ENCODE measurements at places on chromosomes 4 and X.

DNA sequence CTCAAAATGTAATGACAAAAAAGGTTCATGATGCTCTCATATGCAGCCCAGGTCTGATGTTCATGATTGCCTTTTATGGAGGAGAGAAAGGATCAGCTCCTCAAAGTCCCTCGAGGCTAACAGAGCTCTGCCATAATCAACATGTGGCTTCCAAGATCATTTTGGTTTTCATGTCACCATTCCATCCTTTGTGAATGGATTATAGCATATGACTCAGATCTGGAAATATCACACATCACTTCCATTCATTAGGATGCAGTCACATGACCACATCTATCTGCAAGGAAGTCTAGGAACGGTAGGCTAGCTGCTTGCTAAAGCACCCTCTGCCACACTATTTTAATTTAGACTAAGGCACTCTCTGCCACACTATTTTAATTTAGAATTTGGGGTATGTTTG is 77.6 kb downstream of the COX18 start:
- DNase-seq = no peak

DNA sequence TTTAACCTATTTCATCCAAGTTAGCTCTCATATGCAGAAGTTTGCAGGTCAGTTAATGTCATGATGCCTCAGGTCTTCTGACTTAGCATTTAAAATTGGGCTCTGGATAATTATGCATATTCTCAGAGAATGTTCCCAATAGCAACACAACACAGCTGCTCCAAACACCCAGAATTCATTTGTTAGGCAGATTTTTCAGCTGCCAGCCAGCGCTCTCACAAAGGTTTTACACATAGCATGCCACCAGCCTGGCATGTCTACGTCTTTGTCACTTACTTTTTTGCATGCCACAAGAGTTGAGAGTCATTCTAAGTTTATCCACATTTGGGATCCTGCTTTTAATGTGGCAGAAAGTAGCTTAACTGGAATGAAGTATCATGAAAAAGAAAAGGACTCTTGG is 84.8 kb downstream of the LIMCH1 start:
- no peak for DNase-seq

DNA sequence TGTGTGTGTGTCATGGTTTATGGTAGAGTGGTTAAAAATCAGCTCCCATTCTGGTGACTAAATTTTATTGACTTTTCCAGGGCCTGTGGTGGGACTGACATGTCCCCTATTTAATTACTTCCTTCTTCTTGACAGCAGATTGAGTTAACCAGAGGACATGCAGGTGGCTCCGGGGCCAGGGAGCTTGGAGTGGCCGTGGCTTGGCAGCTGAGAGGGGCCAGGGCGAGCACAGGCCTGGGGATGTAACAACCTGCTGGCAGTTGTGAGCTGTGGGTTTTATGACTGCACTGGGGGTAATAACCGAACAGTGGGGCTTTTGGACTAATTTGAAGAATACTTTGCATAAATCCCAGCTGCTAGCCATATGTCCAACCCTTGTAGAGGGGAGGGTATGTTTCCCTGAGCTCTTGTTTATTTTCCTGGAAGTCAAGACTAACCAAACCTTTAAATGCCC is 186.0 kb downstream of the MID1IP1 start:
- no peak for DNase-seq

- no peak for DNase-seq
These were observed 93.8 kb downstream of the APBB2 start for GRCh38 chr4:41120297-41121217.

DNA sequence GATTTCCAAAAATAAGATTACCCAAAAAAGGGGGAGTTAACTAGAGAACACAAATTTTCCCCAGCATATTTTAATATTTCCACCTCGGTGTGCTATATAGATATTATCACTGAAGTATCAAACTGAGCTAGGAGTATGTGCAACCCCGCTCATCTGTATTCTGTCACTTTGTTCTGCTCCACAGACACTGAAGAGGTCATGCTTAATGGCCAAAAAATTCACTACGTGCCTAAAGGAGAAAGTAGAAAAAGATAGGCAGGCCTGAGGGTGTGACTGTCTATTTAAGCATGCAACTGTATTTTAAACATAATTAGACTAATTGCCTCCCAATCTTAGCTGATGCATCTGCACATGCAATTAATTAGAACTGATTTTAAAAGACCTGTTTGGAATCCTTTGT is 24.5 kb downstream of the SH3RF1 start:
- no peak for DNase-seq

GRCh38 chr4:37715889-37716402 is 29.8 kb upstream of the RELL1 start:
- no peak for DNase-seq

DNA sequence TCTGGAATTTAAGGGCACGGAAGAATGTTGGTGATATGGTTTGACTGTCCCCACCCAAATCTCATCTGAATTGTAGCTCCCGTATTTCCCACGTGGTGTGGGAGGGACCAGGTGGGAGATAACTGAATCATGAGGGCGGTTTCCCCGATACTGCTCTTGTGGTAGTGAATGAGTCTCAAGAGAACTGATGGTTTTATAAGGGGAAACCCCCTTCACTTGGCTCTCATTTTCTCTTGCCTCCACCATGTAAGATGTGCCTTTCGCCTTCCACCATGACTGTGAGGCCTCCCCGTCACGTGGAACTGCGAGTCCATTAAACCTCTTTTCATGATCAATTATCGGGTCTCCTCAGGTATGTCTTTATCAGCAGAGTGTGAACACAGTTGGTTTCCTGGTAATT is 25.6 kb upstream of the DHRSX start:
- DNase-seq = no peak

GRCh38 chr4:18840481-18840880 is 818.9 kb upstream of the LCORL start:
- DNase-seq = no peak

- DNase-seq = no peak
These were observed 65.3 kb downstream of the NYX start for GRCh38 chrX:41512394-41512793.

GRCh38 chr4:136012220-136012619 is 1520.1 kb downstream of the PCDH18 start:
- no peak for DNase-seq

- no peak for DNase-seq
These were observed 101.9 kb downstream of the FBXW7 start for GRCh38 chr4:152434011-152434410.

- peak; percentile 25 for DNase-seq
These were observed 442 bp upstream of the MCUB start for GRCh38 chr4:109559625-109559982.

DNA sequence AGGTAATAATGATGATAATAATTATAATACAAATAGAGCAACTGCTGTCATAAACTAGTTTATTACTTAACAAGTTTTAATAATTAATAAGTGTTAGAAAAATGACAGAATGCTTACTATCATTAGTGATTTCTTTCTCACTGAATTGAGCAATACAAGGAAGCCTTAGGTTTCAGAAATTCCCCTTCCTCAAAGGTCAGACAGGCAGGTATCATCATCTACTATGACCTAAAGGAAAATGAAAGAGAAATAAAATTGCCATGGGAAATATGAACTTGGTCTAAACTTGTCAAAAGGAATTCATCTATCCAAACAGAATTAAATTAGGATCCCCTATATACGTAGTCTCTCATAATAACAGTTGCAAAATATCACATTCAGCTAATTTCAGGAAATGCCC is 56.3 kb upstream of the SLC7A11 start:
- no peak for DNase-seq

DNA sequence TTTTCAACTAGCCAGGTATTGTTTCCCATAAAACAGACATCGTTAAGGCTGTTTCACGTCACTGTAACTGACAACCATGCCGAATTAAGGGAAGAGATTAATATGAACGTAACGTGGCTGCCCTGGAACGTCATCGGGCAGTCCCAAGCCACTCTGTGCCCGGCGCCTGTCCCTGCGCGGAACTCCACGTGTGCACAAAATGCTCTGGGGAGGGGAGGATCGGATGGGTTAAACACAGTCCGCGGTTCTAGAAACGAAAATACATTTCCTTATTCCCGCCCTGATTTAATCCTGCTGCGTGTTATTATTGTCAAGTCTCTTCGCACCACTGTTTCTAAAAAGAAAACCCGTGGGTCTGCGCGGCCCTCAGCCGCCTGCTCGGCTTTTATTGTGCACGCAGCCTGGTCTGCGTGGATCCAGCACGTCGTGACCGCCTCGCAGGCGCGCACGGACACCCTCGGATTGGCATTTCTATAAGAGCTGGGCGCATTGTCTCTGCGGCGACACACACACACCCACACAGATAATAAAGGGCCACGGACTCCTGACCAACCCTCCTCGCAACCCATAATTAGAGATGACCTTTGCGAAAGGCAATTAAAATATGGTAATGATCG is 69.6 kb upstream of the BCOR start:
- DNase-seq = no peak

GRCh38 chrX:77415882-77416281 is 31.3 kb upstream of the FGF16 start:
- no peak for DNase-seq

- peak; percentile 16 for DNase-seq
These were observed 695 bp downstream of the MTM1 start for GRCh38 chrX:150569155-150569477.

GRCh38 chr4:53713767-53714166 is 122.5 kb upstream of the LNX1 start:
- DNase-seq = no peak

DNA sequence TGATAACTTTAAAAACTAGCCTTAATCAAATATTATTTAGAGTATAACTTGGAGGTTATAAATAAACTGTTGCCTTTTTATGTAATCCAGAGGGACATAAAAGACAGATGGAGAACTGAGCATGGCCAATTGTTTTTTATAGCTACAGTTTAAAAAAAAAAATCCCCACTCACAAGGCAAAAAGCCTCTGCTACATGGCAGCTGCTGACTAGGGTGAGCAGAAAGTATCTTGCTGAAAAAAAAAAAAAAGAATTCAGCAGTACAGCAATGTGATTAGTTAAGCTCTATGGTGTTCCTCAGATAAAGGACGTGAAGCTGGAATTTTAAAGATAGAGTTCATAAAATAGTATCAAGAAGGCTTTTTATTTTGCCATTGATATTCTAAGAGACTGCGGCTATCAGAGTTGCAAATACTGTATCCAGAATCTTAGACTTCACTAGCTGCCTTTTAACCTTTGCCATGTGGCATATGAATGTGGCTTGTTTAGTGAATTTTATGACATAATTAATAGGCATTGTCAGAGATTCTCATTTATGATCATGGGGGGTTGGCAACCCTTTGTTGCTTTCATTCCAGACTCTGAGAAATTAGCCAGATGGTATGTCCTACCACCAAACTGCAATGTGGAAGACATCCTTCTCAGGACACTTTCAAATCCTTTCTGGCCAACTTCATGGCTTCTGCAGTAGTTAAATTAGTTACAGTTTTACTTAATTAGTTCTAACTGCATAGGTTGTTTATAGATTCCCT is 498.0 kb downstream of the STPG2 start:
- DNase-seq = no peak

DNA sequence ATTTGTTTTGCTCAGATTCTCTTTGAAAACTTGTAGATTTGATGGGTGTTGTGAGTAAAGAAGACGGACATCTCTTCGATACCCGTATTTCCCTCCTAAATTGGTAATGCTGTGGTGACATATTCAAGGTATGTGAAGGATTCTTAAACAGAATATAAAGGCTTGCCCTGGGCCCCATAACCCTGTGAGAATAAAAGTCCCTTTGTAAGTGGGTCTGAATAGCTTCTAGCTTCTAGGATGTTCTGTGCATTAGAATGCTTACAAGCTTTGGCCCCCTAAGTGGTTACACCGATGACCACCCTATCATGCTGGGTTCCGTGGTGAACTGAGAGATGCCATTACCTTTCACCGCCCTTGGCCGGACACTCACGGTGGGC is 574 bp upstream of the MOB1B start:
- no peak for DNase-seq
